ENCODE measurements at places on chromosomes 13 and 19.

DNA sequence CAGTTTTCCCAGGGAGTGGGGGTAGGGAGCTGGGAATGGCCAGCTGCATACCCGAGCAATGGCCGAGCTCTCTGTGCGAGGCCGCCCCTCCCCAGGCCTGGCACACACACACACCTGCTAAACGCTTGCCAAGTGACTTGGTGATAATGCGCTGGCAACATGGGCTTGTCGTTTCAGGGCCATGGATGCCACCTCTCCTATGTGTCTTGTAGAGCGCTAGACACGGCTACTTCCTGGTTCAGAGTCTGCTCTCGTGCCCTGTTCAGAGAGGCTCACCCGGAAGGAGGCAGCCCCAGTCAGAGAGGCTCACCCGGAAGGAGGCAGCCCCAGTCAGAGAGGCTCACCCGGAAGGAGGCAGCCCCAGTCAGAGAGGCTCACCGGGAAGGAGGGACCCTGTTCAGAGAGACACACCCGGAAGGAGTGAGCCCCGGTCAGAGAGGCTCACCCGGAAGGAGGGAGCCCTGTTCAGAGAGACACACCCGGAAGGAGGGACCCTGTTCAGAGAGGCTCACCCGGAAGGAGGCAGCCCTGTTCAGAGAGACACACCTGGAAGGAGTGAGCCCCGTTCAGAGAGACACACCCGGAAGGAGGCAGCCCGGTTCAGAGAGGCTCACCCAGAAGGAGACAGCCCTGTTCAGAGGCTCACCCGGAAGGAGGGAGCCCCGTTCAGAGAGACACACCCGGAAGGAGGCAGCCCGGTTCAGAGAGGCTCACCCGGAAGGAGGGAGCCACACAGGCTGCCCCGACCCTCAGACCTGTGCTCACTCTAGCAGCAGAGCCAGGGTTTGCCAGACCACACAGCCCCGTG, 4.2 kb downstream of the ADPRHL1 start:
- no peak overlapping the region for H3K4me3 ChIP-seq
- DNase-seq: no peak
- no peaks in the 10 kb centered on the region for H3K27me3 ChIP-seq
- no peak overlapping the region for H3K27ac ChIP-seq

DNA sequence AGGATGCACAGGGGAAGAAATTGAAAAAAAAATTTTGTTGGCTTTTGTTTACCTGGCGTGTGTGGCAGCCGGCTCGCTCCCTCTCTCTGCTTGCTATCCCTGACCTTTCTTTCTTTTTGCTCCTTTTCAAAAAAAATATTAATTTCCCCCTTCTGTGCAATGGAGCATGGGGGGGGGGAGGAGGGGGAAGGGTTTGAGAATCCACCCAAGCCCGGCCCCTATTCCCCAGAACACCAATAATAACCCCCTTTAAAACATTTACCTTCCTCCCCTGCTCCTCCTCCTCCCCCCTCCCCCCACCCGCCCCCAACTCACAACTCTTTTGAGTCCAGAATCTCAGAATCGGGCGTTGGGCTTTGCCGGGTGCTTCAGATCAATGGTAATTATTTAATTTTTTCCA, 28.4 kb downstream of the NFIX start:
- H3K27ac ChIP-seq: no peak overlapping the region
- DNase-seq: no peak
- H3K36me3 ChIP-seq: no peaks in the 10 kb centered on the region
- H3K4me1 ChIP-seq: peaks cover 9% of the 10 kb centered on the region

GRCh38 chr19:46715975-46716671, 791 bp downstream of the PRKD2 start:
- H3K27me3 ChIP-seq: no peaks in the 10 kb centered on the region
- H3K4me3 ChIP-seq: peak overlapping the region; percentile 82
- no peak overlapping the region for H3K27ac ChIP-seq
- no peak for DNase-seq
- peaks cover 2% of the 10 kb centered on the region for H3K36me3 ChIP-seq

DNA sequence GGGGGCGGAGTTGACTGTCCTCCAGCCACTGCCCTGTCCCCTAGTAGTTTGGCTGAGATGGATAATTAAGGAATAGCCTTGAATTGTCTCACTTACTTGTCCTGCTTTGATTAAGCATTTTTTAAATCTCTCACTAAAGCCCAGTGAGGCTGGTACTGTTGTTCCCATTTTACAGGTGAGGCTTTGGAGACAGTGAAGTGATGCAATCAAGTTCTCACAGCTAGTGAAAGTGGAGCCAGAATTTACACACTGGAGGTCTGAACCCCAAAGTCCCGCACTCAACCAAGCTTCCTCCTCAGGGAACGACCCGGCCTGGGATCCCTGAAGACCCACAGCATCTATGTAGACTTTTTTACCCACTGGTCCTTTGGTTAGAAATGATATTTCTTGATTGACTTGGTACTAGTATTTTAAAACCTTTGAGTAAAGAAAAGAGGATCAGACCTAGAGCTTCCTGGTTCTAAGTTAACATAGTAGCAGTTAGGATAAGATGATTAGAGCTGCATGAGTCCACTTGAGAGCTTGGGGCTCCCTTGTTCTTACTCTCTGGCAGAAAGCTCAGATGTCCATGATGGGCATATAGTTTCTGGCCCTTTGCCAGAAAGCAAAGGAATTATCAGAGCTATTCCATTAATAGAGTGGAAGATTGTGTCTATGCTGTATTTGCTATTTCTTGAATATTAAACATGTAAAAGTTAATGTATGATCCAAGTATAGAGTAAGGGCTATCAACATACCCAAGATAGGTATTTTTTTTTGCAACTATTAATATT, 154.3 kb downstream of the LMO7 start:
- H3K4me3 ChIP-seq: no peak overlapping the region
- no peaks in the 10 kb centered on the region for H3K4me1 ChIP-seq
